ENCODE measurements at places on chromosomes 11 and 22.

GRCh38 chr22:41991111-41991510 lies 7.5 kb upstream of the WBP2NL start:
- no peak for DNase-seq

DNA sequence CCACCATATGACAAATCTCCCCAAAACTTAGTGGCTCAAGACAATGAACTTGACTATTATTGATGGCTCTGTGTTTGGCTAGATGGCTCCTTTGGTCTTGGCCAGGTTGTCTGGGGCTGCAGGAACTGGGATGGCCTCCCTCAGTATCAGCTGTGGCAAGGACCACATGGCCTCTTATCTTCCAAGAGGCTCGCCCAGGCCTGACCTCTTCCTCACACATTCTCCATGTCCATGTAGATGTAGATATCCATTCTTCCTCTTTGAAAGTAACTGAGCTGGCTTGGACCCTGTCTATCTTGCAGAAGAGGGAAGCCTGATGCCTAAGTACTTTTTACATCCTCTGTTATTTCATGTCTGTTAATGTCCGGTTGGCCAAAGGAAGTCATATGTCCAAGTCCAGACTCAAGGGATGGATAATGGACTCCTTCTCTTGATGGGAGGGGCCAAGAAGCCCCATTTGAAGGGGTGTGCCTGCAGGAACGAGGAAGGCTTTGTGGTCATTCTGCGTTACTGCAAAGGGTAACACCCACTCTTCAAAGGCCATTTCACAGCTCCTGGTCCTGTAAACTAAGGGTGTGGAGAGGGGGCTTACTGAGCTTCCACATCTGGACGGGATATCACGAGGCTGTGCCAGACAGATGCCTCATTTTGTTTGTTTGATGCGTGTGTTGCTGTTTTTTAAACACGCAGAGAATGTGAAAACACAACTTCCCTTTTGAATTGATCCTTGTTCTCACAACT lies 87.1 kb downstream of the GRIK4 start:
- no peak for DNase-seq

DNA sequence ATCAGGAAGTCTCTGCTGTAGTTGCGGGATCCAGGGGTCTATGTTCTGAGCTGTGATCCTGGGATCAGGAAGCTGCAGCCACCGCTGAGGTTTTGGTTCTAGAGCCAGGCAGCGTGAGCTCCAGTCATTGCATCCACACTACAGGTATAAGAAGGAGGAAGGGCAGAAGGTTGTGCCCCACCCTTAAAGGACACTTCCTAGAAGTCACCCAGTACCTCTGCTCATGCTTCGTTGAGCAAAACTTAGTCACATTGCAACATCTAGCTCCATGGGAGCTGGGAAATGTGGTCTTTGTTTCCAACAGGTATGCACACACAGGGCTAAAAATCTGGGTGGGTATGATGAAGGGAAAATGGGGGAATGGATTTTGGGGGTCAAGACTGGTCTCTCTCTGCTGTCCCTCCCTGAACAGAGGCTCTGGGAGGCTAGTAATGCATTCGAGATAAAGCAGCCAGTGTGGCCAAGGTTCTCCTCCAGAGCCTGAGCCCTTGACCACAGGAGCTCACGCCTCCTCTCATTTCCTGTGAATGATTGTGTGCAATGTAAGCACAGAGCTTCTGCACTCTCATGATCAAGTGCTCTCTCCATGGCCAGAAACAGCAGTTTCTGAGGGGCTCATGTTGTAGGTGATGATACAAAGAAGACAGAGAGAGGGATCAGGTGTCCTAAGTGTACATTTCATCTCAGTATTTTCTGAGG lies 86.8 kb upstream of the OR4B1 start:
- DNase-seq: no peak

GRCh38 chr11:76810151-76810853 lies 27.1 kb downstream of the TSKU start:
- DNase-seq: no peak

GRCh38 chr22:43953988-43954785 lies 1.1 kb upstream of the SAMM50 start:
- no peak for DNase-seq

DNA sequence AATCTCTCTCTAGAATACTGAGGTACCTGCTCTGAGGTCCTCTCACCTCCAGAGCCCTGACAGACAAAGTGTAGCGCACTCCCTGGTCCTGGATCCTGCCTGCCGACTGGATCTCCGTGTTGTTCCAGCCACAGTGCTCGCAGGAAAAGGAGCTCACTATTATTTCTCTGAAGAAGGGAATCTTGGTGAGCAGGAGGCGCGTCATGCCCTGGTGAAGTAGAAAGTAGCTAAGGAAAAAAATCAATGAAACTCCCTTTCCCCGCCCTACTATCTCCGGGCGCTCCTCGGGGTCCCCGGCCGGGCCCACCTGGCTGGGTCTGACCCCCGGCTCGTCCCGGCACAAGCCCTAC lies 412 bp downstream of the ZPR1 start:
- DNase-seq: no peak

DNA sequence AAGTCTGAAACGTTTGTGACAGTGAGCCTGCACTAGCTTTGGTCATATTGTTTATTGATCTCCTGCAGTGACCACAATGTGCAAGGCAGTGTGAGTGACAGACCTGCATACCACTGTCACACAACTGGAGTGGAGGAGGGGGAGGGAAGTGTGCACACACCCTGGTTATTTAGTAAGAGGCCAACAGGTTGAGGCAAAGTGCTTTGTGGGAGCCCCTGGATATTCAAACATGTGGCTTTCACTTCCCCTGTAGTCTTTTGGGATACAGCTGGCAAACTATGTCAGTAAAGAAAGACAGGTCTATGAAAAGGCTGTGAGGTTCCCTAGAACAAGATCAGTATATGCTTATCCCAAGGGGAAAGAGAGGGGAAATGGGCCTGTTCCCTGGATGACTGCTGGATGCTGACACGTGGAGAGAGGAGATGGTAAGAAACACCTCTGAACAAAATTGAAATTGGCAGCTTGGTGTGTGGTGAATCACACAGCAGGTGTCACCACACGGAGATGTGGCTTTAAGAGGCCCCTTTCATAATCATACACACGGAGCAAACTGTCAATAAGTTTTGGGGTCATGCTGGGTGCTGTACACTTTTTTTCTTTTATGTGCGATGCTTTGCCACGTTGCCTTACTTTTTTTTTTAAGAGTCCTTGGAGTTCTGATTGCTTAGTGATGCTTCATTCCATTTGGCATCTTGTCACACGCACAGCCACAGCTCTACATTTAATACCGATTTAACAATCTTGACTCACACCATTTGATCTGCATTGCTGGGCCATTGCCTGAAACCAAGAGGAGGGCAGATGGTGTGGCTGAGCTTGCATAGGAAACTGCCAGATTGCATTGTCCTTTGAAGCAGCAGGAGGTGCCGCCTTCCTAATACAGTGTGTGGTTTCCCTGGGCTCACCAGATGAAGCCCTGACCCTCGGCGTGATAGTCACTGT lies 11.3 kb downstream of the OSBP2 start:
- no peak for DNase-seq

- DNase-seq: no peak
These were observed 9.7 kb upstream of the SLCO2B1 start for GRCh38 chr11:75141166-75141565.

DNA sequence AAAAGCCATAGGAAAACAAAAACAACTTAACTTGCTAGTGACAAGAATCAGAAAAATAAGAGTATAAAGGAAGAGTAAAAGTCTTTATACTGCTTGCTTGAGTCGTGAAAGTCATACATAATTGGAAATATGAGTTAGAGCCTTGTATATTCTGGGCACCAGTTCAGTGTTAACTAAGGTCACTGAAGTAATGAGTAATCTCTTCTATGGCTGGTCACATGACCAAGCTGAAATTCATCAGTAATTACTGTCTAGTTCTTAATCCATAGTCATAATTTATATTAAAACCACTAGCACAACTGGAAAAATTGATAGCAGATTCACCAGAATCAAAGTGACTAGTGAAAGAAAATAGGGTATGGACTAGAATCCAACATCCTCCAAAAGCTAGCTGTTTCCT lies 84.4 kb upstream of the SLC5A12 start:
- no peak for DNase-seq

DNA sequence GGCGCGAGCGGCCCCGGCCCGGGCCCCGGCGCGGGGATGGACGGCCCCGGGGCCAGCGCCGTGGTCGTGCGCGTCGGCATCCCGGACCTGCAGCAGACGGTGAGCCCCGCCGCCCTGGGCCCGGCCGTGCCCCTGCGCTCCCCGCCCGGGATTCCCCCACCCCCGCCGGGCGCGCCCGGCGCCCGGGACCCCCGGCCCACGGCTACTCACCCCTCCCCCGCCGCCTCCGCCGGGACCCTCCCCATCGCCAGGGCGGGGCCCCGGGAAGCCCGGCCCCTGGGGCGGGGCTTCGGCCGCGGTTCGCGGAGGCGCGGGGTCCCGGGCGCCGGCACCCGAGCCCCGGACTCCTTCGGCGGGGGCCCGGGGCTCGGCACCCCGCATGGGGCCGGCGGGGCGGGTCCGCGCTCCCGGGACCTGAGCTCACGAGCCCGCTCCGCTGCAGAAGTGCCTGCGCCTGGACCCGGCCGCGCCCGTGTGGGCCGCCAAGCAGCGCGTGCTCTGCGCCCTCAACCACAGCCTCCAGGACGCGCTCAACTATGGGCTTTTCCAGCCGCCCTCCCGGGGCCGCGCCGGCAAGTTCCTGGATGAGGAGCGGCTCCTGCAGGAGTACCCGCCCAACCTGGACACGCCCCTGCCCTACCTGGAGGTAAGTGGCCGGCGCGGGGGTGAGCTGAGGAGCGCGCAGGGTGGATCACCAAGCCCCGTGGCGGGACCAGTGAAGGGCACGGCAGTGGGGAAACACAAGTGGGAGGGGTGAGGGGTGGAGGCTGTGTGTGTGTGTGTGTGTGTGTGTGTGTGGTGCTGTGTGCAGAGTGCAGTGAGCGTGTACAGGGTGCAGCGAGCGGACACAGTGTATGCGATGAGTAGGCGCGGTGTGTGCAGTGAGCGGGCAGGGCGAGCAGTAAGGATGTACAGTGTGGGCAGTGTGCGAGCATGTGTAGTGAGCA lies 2.3 kb downstream of the SHANK3 start:
- DNase-seq: no peak

- DNase-seq: no peak
These were observed 18.1 kb upstream of the GNB1L start for GRCh38 chr22:19872779-19873137.

GRCh38 chr11:69002570-69003231 lies 10.3 kb downstream of the MRGPRF start:
- no peak for DNase-seq

DNA sequence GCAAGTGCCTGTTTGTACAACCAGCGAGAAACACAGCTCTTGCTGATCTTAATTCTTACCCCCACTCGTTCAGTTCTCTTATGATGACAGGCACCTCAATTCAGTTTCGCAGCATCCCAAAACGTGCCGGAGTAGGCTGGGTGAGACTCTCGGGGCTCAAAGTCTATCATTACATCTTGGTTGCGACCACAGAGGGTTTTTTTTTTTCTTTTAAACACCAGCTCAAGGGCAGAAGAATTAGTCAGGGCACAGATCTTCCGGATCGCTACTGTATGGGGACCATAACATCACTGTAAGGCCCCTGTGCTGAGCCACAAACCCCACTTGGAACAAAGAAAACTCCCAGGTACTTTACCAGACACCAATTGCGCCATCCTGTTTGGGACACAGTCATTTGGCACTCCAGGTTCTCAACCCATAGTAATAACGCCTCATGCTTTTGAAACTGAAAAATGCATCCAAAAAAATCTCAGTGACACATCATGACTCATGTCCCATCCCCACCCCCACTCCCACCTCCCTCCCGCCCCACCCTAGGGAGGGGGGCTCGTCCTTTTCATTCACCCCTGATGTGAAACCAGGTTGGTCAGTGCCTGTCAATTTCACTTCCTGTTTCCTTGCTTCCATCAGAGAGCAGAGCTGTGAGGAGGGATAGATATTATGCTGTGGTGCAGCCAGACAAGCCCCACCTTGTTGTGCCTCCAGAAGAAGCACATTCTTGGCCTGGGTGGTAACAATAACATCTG lies 41.0 kb upstream of the CD5 start:
- peak; percentile 75 for DNase-seq

- DNase-seq: no peak
These were observed 2.5 kb downstream of the TP53AIP1 start for GRCh38 chr11:128940156-128940555.

GRCh38 chr11:109222761-109223160 lies 199.2 kb upstream of the C11orf87 start:
- DNase-seq: no peak

- DNase-seq: no peak
These were observed 248.6 kb downstream of the TMEM135 start for GRCh38 chr11:87286338-87286737.

DNA sequence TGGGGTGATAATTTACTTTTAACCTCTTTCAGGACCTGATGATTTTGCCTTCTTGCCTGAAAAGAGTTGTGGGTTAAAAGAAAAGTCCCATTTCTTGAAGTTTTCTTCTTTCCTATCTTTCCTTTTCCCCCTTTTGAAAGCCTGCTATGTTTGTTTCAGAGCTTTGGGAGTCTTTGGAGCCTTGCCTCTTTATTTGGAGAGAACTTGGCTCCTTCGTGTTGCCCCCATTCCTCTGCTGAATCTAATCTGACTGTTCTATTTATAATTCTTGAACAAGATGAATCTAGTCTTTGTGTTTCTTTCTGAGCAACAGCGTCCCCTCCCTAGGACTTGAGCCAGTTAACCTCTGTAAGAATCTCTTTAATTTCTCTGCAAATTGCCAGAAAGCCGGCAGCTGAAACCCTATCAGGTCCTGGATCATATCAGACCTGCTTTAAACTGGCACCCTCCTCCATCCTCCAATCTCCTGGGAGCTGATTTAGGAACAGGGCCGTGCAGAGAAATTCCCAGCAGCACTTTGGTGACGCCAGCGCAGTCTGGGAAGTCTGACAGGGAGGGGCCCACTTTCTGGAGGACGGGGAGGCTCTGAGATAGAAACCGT lies 289.1 kb upstream of the SORL1-AS1 start:
- DNase-seq: no peak

DNA sequence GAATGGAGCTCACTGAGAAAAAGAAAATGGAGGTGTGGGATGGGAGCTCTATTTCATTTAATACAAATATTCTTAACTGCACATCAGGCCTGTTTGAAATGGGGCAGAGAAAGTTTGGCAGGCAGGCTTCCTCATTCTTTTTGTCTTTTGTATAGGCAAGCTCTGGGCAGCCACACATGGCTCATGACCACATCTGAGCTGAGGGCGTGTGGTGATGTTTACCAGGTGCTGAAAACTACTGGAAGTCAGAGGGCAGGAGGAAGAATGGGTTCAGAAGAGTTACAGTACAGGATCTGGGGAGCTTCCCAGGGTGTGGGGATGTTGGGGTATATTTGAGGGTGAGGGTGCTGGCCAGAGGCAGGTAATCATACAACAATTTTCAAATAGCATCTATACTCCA lies 66.3 kb upstream of the NAV2 start:
- no peak for DNase-seq

GRCh38 chr11:73237471-73238290 lies 19.6 kb downstream of the P2RY2 start:
- no peak for DNase-seq
